ENCODE measurements at places on chromosomes 4 and X.
A peak's percentile ranks its signal among the peaks of the same experiment; 100 is the strongest.

DNA sequence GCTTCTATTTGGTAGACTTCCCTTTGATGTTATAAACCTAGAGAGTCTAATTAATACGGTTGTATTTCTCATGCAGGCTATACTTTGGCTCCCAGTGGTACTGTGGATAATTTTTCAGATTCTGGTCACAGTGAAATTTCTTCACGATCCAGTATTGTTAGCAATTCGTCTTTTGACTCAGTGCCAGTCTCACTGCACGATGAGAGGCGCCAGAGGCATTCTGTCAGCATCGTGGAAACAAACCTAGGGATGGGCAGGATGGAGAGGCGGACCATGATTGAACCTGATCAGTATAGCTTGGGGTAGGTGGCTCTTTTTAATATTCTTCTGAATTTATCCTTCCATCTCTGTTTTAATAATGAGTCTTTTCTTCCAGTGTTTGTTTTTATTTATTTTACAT is 249.7 kb downstream of the RAPGEF2 start:
- no peak for DNase-seq

DNA sequence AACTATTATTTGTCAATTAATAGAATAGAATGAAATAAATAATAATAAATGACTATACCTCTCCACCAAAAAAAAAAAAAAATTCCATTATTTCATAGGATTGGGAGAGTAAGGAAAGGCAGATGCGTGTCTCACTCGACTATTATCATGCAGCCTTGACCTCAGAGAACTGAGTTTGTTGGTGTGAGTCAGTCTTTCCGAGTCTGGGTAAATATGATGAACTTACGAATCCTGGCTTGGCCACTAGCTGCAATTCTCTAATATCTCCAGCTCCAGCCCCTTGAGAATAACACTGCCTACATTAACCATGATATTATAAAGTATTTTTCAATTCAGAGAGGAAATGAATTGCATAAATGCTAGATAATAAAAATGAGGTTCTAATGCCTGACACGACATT is 46.6 kb upstream of the DHX15 start:
- DNase-seq = no peak

GRCh38 chr4:152165146-152165545 is 370.7 kb downstream of the FBXW7 start:
- DNase-seq = no peak

DNA sequence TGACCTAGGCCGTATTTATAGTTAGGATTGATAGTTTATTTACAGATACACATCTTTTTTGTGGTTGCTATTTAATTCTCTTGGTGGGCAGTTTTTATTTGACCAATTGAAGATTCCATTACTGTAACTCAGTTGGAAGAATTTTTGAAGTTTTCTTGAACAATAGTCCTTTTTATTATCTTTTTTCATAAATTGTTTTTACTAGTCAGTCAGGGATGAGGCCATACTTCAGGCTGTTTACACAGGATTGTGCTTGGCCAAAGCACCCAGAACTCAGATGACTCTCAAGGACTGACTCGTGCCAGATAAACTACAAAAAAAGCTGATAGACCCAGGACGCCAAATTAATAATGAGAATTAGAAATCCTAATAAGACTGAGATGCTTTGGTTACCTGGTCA is 7.0 kb downstream of the HERC3 start:
- DNase-seq = no peak

GRCh38 chr4:148776941-148777340 is 334.7 kb upstream of the NR3C2 start:
- DNase-seq = no peak

DNA sequence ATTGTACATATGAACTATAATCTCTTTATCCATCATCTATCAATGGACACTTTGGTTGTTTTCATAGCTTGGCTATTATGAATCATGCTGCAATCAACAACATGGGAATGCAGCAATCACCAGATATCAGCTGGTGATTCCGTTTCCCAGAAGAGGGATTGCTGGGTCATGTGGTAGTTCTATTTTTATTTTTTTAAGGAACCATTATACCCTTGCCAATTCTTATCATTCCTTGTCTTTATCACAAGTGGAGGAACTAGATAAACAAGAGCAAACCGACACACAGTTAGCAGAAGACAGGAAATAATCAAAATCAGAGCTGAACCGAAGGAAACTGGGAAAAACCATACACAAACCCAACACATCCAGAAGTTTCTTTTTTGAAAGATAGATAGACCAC is 14.5 kb upstream of the LNX1 start:
- no peak for DNase-seq

- no peak for DNase-seq
These were observed 759.3 kb downstream of the FSTL5 start for GRCh38 chr4:161404346-161405110.

DNA sequence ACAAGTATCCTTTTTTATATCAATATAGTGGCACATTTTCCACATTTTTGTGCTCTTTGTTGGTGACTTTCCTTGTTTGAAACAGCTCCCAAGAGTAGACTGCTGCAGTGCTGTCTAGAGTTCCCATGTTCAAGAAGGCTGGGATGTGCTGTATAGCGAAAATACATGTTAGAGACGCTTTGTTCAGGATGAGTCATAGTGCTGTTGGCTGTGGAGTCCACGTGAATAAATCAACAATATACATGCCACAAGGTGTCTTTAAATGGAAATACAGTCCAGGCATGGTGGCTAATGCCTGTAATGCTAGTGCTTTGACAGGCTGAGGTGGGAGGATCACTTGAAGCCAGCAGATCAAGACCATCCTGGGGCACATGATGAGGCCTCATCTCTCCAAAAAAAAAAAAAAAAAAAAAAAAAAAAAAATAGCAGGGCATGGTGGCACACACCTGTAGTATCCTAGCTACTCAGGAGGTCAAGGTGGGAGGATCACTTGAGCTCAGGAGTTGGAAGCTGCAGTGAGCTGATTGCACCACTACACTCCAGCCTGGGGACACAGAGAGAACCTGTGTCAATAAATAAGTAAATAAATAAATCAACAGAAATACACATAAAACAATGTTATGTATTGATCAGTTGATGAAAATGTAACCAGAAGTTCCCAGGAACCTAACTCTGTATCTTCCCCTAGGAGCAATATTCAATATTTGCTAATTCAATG is 256.8 kb upstream of the STS start:
- no peak for DNase-seq

GRCh38 chr4:113773756-113774155 is 12.2 kb upstream of the CAMK2D start:
- DNase-seq = no peak

GRCh38 chr4:23171976-23172375 is 479.2 kb downstream of the GBA3 start:
- DNase-seq = no peak

DNA sequence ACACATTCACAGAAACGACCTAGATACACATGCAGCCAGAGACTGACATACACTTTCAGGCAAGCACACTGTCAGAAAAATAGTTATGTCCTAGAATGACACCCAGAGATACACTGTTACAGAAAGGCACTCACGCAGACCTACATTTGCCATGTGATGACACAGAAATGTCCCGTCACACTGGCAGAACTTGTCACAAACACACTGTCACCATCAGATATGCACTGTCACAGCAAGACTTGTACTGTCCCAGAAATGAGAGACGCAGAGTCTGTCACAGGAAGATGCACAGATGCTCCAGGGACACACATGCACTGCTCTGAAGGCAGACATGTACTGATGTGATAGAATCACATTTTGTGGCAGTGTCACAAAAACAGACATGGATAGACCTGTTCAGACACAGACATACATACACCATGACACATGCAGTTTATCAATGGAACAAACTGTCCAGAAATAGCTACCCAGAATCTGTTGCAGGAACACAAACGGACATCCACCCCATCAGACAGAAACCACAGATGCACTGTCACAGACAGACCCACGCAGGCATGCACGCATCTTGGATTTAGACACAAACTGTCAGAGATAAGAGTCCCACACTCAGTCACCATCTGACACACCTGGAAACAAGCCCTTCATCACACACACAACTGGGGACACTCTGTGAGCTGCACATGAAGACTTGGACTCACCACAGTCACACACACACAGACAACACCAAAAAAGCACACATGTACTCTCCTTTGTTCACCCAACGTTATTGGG is 1.3 kb upstream of the PIM2 start:
- DNase-seq = no peak

DNA sequence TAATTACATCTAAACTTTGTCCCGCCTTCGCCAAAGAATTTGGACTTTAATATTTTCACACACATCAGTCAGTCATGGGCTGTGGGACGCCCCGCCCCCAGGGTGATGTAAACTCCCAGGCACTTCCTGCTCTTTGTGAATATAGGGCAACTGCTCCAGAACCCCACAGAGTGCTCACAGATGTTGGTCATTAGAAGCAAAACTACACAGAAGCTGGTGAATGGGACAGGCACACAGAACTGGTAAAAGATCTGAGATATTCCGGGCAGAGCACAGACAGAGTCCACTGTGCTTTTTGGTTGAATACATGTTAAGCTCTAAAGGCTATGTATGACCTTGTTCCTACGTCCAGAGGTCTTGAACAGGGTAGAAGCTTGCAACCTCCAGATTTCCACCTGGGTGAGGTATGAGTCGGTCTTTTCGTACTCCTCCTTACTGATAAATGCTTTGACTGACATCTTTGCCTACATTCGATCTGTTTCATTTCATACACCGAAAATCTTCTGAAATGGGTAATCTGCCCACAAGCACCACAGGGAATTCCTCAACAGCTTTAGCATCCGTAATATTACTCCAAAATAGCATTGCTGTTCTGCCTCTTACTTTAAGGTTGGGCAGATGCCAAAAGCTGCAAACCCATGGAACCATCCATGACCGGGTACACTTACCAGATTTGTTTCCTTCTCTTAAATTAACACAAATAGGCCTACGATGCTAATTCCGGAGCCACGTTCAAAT is 144.6 kb downstream of the AMELX start:
- no peak for DNase-seq

DNA sequence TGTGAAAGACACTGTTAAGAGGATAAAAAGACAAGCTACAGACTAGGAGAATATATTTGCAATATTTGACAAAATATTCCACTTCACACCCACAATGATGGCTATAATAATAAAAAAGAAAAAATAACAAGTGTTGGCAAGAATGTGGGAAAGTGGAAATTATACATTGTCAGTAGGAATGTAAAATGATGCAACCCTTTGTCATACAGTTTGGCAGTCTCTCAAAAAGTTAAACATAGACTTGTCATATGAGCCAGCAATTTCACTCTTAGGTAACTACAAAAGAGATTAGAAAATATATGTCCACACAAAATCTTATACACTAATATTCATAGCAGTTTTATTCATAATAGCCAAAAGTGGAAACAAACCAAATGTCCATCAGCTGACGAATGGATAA is 5.2 kb upstream of the RADX start:
- no peak for DNase-seq

GRCh38 chr4:78544678-78545077 is 6.9 kb upstream of the ANXA3 start:
- DNase-seq = peak; percentile 6

DNA sequence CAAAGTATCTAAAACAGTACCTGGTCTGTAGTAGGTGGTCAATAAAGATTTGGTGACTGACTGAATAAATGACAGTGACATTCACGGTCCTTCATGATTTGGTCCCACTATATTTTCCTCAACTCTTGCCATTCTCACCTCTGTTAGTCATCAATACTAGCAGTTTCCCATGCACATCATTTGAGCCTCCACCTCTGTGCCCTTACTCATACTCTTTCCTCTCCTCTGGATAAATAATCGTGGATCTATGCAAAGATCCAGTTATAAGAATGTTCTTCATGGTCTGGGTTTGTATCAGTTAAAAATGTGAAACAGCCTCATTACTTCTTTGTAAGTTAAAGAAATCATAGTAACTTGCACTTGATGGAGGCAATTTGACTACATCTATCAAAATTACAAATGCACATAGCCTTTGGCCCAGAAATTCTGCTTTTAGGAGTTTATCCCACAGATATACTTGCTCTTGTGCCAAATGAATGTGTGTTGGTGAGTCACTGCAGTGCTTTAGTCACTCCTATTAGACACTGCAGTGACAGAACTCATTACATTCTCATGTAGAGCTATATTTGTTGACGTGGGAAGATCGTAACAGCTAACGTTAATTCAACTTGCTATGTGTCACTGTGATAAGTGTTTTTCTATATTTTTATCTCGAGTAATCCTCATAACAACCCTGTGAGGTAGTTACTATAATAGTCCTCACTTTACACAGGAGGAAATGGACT is 121.9 kb upstream of the SMIM10 start:
- DNase-seq = no peak

DNA sequence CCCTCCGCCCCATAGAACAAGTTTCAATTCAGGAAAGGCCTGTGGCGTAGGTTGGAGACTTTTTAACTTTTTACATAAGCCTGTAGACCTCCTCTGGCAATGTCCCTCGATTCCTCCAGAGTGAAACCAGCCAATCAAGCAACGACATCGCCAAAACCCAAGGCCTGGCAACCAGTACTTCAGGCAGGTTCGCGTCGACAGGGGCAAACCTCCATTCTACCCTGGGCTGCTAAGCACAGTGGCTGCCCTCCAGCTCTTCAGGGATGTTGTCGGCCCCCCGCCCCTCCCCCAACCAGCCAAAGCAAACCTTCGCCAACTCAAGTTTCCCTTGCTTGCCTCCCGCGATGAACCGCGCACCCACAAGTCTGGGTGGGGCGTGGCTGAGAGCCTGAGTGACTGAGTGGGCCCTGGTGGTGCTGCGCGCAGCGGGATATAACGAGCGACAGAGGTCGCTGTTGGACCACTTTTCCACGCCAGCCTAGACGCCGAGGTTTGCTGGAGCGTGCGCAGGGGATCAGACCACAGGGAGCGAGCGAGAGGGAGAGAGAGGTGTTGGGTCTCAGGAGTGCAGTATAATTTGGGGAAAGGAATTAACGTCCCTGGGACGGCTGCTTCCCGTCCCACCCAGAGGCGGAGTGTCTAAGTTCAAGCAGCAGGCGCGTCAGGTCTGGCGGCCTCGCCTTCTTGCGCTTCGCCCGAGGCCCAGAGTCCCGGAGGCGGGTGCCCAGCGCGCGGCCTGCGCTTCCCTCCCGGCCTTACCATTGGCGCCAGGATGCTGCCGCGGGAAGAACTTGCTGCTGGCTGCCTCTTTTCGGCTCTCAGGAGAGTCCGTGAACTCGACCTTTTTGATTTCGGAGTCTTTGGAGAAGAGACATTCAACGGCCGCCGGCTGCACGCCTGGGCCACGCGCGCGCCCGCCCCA is 9.0 kb upstream of the PITX2 start:
- peak; percentile 71 for DNase-seq
